ENCODE measurements at places on chromosomes 16 and 17.

GRCh38 chr16:66905633-66906539 is 12.8 kb downstream of the CDH16 start:
- peak; percentile 99 for DNase-seq

GRCh38 chr17:39868554-39868942 is 546 bp downstream of the ZPBP2 start:
- DNase-seq = no peak

DNA sequence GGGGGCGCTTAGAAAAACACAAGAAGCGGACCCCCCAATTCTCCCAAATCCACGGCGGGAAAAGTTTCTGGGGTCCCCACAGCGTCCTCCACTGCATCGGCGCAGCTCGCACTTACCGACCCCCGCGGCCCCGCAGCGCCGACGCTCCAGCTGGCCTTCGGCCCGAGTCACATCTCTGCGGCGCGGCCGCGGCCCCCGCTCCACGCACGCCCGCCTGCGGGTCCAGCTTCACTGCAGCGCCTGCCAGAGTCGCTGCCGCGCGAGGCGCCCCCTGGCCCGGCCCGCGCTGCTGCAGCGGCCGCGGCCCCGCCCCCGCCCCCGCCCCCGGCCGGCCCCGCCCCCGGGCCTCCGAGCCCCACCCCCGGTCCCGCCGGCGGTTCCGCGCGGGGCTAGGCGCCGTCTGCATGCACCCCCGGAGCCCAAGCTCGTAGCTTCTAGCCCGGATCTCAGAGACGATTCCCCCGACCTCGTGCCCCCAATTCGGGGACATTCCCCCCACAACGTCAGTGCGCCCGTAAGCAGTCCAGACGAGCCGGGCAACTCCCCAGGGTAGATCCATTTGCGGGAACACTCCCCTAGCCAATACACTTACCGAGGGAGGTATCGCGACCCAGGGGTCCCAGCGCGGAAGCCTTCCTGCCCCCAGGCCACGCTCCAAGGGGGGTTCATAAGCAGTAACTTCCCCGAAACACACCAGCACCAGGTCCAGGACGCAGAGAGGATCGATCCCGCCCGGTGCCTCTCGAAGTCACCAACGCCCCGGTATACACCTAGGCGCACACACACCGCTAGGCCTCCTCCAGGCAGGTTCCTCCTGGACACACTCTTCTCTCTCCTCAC is at the start of gene GPRC5B:
Gene GPRC5B (minus strand): TSS at position 238 of the 840 bp plus-strand sequence. CDS start 12,003 bp downstream, outside the sequence.
- peak; percentile 72 for DNase-seq

DNA sequence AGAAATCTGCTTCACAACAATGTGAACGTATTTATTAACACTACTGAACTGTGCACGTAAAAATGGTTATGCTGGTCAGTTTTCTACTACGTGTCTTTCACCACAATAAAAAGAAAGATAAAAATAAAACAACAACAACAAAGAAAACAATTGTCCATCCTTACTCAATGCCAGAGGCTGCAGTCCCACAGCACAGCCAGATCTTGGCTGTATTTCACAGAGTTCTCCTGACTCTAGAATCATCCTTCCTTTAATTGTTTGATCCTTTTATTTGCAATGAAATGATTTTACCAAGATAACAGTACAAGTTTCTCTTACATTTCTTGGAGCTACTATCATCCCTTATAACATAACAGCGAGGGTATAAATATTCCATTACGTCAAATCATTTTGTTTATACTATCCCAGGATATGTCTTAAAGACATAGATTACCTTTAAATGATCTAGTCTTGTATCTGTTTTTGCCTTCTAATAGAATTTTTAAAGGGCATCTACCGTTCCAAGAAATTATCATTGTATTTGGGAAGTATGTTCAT is 103.3 kb downstream of the SLC39A11 start:
- no peak for DNase-seq

- no peak for DNase-seq
Measured at GRCh38 chr17:81898029-81898866, 3.8 kb upstream of the NPB start.

DNA sequence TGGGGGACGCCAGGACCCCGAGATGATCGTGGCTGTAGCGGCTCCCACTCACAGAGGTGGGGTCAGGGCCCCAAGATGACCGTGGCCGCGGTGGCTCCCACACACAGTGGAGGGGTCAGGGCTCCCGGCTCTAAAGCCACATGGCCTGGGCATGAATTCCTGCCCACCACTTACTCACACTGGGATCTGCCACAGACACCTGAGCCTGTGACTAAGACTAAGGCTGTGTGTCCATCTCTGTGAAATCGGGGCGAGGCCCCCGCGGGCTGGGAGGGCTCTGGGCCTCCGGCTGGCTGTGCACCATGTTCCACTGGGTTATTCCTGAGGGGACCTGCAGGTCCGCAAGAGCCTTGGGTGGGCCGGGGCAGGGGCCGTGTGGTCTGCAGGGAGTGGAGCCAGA is 18.5 kb downstream of the ZFPM1 start:
- no peak for DNase-seq

DNA sequence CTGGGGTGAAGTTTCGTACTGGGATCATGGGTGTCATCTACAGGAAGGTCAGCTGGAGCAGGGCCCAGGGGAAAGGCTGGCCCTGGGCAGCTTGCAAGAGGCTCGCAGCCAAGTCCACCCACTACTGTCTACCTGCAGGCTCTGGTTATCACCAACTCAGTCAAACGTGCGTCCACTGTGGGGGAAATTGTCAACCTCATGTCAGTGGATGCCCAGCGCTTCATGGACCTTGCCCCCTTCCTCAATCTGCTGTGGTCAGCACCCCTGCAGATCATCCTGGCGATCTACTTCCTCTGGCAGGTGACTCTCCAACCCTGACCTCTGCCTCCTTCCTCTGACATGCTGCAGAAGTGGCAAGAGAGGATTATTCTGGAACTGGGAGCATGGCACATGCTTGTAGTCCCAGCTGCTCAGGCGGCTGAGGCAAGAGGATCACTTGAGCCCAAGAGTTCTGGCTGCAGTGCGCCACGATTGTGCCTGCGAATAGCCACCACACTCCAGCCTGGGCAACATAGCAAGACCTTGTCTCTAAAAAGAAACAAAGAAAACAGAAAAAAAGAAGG is 29.2 kb downstream of the ABCC3 start:
- no peak for DNase-seq

- DNase-seq = no peak
Measured at GRCh38 chr16:83404261-83404660, 403.5 kb upstream of the HSBP1 start.

DNA sequence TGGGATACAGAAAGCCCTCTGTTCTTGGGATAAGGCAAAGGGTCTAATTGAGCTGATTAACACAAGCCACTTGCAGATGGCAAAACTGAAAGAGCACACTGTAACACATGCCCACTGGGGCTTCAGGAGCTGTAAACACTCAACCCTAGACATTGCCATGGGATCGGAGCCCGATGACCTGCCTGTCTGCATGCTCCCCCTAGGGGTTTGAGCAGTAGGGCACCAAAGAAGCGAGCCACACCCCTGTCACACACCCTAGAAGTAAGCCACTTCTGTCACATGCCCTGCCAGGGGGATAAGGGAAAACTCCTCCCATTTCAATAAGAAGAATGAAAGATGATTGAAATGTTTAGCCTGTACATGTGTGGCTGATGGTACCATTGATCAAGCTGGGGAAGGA is 81.3 kb upstream of the IRX6 start:
- DNase-seq = peak; percentile 17

- no peak for DNase-seq
Measured at GRCh38 chr16:73025856-73026210, 22.1 kb downstream of the ZFHX3 start.

GRCh38 chr17:78360371-78361224 is 721 bp upstream of the SOCS3 start:
- peak; percentile 93 for DNase-seq

GRCh38 chr17:31048780-31049179 is 46.0 kb upstream of the NF1 start:
- DNase-seq = no peak

DNA sequence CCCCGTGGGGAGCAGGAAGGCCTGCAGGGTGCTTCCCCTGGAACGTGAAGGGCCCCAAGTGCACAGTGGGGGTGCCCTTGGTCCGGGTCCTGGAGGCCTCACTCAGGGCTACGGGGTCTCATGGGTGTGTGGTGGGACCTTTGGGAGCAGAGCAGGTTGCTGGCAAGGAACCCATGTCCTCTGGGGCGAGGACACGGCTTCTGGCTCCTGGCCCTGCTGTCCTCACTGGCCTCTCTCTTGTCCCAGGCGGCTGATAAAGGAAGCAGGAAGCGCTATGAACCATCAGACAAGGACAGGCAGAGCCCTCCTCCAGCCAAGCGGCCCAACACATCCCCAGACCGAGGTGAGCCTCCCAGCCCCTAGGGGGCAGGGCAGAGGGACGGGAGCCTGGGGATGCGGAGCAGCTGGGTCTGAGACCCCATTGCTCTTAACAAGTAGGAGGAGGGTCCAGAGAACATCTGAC is 9.8 kb upstream of the IL17C start:
- DNase-seq = peak; percentile 79

- no peak for DNase-seq
Measured at GRCh38 chr17:35540589-35541404, 3.3 kb upstream of the SLFN12L start.

Measured in NCI-H82 (cell line).